ENCODE measurements at places on chromosomes 11 and 22. TPM values are rescaled to one million over a fixed set of nuclear protein-coding genes. Genes with fewer than 3 reads are reported as not detected.

Gene OR52I1
- not detected for total RNA-seq

Gene OR4S1
- not detected for total RNA-seq

Gene C11orf91
- total RNA-seq = not detected

Gene NFAM1
- 1.5 TPM for total RNA-seq

Gene FUT4
- 5.6 TPM for total RNA-seq

Gene FOLH1
- total RNA-seq = 16.5 TPM

Gene PHLDB1
- 61.3 TPM for total RNA-seq

Gene P2RX3
- total RNA-seq = 11.4 TPM

Gene OR52I2
- not detected for total RNA-seq

Gene SERPIND1
- total RNA-seq = 201 TPM

Gene SOX6
- total RNA-seq = 31.3 TPM

Gene C11orf42
- not detected for total RNA-seq

Gene FXYD6
- 253 TPM for total RNA-seq

Gene SLC17A6
- total RNA-seq = 86.9 TPM

Gene MS4A8
- 0.40 TPM for total RNA-seq

Gene TRPM5
- total RNA-seq = 0.11 TPM

Gene APLNR
- 47.5 TPM for total RNA-seq

Gene TNNI2
- total RNA-seq = 2.0 TPM

Gene FJX1
- 16.5 TPM for total RNA-seq

Gene PRG3
- total RNA-seq = 1.1 TPM

Gene SEPTIN3
- 86.9 TPM for total RNA-seq

Gene NAALADL1
- total RNA-seq = 25.2 TPM

Gene TMEM191B
- total RNA-seq = 3.4 TPM

Gene GGTLC3
- total RNA-seq = not detected

Gene PGA4
- total RNA-seq = 1.8 TPM

Gene ALDH3B2
- total RNA-seq = not detected

Data from spinal cord (tissue), 10 donors.